ENCODE measurements at places on chromosomes 1 and 21.

DNA sequence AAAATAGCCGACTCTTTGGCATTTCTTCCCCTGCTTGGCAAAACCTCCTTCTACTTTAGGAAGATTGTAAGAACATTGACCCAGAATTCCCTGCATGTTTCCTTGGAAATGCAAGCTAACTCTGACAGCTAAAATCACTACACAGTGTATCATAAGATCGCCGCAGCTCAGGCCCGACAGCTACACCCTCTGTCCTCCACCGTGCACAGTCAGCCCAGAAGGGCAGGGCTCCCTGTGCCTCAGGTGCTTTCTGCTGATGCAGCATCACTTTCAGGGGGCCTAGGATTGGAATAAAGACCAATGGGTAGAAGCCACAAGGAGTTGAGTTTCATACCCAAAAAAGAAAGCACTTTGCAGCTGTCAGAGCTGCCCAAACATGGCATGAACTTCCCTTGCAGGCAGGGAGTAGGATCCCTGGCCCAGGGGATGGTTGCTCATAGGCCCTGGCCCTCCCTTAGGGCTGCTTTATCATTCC lies 145.3 kb downstream of the SEC16B start:
- DNase-seq: no peak

DNA sequence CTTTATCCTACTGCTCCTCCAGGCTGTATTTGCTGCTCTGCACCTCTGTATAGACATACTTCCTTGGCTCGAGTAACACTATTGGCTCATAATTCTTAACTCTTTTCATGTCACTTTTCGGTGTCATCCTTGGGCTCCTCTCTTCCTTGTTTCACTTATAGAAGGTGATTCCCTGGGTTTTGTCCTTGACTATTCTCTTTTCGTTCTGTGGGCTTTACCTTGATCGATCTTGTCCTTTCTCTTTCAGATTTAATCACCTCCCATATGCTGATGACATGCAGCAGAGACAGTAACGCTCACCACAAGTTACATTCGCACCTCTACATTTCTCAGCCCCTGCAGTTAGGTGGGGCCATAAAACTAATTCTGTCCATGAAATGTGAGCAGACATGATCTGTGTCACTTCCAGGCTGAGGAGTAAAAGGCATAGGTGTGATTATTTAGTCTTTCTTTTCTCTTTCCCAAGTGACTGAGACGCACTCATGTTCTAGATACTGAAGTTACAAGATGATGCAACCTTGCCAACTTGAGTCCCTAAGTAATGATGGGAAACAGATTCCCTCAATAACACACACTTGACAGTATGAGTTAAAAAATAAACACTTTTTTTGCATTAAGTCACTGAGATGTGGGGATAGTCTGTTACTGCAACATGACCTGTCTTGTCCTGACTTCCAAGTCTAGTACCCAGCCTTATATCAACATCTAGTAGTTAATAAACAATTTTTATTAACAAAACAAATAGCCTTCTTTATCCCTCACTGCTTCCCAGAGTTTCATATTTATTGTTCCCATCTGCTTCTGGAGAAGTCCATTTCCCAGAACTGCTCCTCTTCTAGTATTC lies 49.9 kb upstream of the HAO2 start:
- DNase-seq: no peak

GRCh38 chr1:33082575-33083108 lies 1.7 kb downstream of the AZIN2 start:
- no peak for DNase-seq

DNA sequence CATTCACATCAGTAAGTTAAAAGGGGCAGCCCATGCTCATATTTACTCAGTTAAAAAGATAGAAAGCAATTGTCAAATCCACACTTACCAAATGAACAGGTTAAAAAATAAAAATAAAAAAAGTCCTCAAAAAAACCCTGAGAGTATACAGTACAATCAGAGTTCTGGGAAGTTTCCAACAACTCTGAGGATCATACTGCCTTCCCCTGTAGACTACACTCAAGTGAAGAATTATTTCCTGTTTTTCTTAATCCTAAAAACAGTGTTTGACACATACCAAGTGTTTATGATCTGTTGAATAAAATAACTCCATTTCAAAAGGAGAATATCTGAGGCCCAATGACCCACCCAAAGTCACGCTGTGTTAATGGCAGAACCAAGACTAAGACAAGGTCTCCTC lies 61.8 kb downstream of the INTS7 start:
- DNase-seq: no peak

DNA sequence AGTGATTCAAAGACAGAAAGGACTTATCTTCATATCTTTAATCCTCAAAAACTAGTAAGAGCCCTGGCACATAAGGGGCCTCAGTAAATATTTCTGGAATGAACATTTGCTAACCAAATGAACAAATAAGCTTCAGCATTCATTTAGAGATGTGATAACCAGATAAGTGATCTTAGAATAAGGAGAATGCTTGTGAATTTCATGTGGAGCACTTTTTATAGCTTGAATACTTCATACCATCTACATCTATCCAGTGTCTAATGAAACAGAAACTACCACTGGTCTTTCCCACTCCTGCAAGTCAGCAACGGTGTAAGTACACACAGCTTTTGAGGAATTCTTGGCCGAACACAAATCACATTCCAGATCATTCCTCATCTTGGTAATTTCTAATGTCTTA lies 38.5 kb downstream of the EDEM3 start:
- DNase-seq: no peak

DNA sequence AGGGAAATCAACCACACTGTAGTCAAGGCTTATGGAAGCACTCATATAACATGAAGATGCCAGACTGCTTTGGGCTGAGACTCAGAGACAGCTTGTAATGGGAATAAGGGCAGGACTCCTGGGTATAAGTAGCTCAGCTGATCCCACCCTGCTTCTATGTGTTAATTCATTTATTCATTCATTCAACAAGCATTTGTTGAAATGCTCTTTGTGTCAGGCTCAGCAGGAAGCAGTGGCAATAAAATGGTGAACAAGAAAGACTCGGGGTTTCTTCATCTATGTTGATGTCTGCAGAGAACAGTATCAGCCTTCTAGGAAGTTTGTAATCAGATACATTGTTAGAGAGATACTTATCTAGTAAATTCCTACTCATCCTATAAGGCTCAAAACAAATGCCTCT lies 145.5 kb upstream of the DMRTA2 start:
- DNase-seq: no peak

DNA sequence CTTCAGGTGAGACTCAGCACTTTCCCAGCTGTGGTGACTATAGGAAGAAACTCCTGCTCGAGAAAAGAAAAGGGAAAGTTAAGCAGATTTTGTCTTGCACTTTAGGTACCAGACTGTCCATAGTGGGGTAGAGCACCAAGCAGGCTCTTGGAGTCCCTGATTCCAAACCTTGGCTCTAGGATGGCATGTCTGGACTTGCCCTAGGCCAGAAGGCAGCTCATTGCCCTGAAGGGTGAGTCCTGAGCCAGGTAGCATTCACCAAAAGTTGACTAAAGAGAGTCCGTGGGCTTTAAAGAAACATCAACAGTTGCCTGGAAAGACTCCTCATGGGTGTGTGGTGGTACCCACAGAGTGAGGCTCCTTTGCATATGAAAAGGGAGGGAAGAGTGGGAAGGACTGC lies 145.2 kb upstream of the SNX7 start:
- no peak for DNase-seq

DNA sequence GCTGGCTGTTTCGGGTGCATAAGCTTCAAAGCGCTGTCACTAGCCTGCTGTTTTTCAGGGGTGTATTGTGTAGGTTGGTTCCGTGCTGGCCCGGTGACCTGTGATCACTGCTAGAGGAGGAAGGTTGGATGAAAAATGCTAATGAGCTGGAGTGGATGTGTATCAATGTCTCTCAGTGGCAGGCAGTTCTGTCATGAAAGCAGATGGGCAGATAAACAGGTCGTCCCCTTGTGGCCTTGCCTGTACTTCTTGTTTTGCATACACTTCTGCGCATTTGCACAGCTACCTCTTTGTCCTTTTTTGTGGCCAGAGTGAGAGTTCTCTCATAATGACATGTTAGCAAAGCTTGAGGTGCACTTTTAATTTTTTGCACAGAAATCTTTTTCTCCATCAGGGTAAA lies 2.9 kb downstream of the SELENON start:
- DNase-seq: no peak

DNA sequence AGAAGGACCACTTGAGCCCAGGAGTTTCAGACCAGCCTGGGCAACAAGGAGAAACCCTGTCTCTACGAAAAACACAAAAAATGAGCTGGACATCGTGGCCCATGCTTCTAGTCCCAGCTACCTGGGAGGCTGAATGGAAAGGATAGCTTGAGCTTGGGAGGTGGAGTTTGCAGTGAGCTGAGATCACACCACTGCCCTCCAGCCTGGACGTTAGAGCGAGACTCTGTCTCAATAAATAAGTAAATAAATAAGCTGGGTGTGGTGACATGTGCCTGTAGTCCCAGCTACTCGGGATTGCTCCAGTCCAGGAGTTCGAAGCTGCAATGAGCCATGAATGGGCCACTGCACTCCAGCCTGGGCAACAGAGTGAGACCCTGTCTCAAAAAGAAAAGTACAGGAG lies 3.6 kb downstream of the AKR1A1 start:
- DNase-seq: no peak

- DNase-seq: no peak
Observed at GRCh38 chr1:112439592-112439991, 43.6 kb downstream of the CTTNBP2NL start.

- DNase-seq: no peak
Observed at GRCh38 chr21:45640001-45640887, 3.3 kb upstream of the PCBP3 start.

DNA sequence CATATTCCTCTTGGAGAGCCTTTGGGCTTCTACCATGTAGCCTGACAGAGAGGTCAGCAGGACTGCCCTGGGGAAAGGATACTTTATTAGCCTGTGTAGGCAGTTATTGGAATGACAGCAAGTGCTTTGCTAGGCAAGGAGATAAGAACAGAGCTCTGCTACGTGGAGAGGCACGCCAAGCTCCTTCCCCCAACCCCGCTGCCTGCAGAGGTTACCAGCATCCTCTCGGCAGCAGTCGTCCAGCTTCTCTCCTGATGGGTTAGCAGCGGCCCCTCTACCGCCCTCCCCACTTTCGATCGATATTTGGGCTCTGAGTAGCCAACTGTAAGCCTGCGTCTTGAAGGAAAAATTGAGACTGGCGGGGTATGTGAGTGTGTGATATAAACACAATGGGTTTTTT lies 122.3 kb downstream of the DHRS3 start:
- no peak for DNase-seq

DNA sequence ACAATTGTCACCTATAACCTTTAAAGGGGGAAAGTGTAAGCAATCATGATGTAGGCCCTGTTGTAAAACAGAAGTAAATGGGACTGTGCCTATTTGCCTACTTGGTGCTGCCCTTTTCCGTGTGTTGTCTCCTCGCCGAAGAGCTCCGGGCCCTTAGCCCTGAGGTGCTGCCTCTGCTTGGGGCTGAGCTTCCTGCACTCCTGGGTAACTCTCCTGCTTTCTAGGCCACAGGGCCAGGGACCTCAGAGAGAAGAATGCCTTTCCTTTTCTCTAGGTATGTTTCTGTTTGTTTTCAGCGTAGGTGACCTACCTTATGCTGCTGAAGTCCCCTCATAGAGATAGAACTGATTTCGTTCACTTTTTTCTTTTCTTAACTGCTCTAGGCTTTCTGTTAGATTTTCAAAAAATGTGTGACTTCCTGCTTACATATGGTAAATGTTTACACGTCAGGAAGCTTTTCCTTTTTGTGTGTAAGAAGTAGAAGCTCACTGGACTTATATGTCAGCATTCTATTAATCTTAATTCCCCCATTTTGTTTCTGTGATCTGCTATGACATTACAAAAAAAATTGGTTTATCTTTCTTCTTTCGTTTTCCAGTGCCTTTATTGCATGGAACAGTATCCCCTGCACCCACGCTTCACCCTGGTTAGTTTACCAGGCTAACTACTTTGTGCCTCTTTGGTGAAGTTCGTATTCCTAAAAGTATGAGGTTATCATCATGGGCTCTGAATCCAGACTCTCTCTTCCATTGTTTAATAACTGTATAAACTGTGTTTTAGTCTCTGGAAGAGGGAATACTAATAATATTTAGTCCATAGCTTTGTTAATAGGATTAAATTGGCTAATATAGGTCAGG lies 61.7 kb downstream of the ITSN1 start:
- no peak for DNase-seq

Measured in stimulated activated CD8-positive, alpha-beta memory T cell treated with anti-CD3 and anti-CD28 coated beads, Interleukin-4, amount 100 ng/mL, for 1 hour (primary cell).